ENCODE measurements at places on chromosomes 6 and 20.

DNA sequence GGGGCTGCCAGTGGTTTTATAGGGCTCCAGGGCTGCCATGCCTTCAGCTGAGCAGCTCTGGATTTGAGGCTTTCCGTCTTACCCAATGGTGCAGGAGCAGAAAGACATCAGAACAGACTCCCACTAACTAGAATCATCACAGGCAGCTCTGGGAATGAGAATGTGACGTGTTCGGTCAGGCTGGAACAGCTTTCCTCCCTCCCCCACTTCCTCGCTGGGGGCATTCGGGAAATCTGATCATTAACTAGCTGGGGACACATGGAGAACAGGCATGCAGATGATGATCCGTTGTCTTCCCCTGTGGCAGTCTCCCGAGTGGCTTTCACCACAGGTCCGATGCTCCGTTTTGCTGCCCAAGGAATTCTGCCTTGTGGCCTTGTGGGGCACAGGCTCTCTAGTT, 5.5 kb upstream of the MTG2 start:
- no peak for DNase-seq

DNA sequence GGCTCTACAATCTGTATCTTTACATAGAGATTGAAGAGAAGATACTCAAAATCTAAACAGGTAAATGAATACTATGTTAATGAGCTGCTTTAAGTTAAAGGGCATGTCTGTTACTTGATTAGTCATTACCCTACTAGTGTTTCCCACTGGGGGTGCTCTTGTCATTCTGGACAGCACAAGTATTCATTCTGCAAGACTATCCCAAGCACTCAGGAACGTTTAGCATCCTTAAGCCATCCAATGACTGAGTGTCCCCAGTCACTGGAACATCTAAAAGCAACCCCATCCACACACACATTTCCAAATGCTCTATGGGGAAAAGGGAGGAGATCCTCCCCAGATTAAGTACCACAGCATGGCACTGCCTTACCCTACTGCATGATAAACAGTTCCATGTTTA, 25.7 kb downstream of the EZR start:
- DNase-seq, result no peak

GRCh38 chr6:134503585-134504281, 185.8 kb upstream of the SGK1 start:
- DNase-seq, result no peak

- DNase-seq, result no peak
These were observed 100.6 kb downstream of the KCNB1 start for GRCh38 chr20:49381558-49382493.

- no peak for DNase-seq
These were observed 68.7 kb downstream of the SYTL3 start for GRCh38 chr6:158718461-158719046.

- DNase-seq, result no peak
These were observed 100.2 kb downstream of the FIG4 start for GRCh38 chr6:109791301-109791700.

- DNase-seq, result no peak
These were observed 31.4 kb upstream of the SMIM29 start for GRCh38 chr6:34280216-34280615.

Measured in activated naive CD4-positive, alpha-beta T cell (primary cell).